AG10803 (cell line): ENCODE measurements at places on chromosomes 16 and 17.
A peak's percentile ranks its signal among the peaks of the same experiment; 100 is the strongest.

DNA sequence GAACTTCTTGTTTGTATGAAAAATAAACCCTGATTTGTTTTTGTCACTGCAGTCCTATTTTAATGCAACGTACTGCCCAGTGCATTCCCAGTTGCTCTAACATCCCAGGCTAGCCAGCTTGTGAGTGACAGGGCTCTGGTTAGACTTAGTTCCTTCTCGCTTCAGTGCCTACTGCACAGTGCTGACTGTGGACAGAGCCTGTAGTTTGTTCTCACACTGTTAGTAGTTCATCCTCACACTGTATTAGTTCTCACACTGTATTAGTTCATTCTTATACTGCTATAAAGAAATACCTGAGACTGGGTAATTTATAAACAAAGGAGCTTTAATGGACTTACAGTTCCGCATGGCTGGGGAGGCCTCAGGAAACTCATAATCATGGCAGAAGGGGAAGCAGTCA lies 116.6 kb upstream of the SALL1 start:
- no peak for DNase-seq

DNA sequence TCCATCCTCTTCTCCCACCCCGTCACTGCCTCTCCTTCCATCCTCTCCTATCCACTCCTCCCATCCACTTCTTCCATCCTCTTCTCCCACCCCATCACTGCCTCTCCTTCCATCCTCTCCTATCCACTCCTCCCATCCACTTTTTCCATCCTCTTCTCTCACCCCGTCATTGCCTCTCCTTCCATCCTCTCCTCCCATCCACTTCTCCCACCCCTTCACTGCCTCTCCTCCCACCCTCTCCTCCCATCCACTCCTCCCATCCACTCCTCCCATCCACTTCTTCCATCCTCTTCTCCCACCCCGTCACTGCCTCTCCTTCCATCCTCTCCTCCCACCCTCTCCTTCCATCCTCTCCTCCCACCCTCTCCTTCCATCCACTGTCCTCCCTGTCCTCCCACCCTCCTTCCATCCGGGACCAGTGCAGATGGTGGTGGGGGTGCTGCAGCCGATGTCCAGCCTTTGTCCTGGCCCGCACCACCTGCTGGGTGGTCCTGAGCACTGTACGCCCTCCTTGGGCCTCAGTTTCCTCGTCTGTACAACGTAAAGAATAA lies 1.1 kb downstream of the WFIKKN1 start:
- no peak for DNase-seq

DNA sequence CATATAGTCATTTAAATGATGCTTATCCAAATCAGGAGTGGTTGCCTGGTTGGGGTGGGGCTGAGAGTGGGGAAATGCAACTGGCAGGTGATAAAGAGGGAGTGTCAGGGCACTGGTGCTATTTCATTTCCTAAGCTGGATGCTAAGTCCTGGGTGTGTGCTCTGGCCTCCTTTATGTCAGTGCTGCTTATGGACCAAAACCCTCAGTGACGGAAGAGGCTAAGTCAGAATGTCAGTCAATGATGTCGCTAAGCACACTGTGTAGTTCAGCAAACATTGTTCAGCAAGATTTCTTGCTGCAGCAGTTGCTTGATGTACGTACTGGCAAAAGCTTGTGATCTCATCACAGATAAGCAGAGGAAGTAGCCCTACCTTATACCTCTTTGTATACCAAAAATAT lies 16.4 kb upstream of the FLCN start:
- DNase-seq, result no peak

DNA sequence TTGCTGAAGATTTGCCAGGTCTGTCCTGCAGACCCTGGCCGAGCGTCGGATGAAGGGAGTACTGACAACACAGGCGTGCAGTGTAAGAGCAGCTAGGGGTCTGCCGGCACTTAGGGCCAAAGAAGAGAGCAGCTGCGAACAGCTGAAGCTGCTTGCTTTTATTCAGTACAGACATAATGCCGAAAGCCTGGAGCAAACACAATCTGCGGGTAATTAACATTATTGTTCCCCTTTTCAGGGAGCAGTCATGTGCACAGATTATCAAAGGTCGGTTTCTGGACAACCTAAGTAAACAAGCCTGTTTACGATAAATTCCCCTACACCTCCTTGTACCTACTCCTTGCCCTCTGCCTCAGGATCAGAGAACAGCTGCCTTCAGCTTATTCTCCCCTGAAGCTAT lies 12.0 kb upstream of the KRT23 start:
- no peak for DNase-seq

DNA sequence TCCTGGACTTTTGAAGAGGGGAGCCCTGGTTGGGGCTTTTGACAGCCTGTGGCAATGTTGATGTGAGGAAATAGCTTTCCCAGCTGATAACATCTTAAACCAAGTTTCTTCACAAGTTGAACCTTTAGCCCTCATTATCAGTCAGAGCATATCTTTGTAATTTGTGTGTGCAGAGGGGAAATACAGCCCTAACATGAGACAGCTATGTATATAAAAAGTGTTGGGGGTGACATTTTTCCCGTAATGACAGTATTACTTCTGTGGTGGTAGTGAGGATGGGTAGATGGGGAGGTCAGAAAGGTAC lies 221.1 kb downstream of the FTO start:
- DNase-seq, result no peak

- no peak for DNase-seq
Measured at GRCh38 chr17:40105861-40106759, 5.7 kb upstream of the NR1D1 start.

- DNase-seq, result peak; percentile 98
Measured at GRCh38 chr17:56699186-56699894, 105.8 kb downstream of the NOG start.

DNA sequence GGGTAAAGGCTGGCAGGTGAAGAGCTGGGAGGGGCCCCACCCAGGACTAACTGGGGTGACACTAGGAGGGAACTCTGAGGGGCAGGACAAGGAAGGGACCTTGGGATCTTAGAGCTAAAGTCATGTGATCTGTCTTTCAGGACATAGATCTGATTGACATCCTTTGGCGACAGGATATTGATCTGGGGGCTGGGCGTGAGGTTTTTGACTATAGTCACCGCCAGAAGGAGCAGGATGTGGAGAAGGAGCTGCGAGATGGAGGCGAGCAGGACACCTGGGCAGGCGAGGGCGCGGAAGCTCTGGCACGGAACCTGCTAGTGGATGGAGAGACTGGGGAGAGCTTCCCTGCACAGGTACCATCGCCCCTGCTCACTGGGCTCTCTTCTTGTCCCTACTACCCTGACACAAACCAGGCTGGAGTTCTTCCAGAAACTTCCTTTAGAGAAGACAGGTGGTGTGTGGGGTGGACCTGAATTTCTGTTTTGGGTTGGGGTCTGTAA lies 8.1 kb downstream of the NFE2L1 start:
- DNase-seq, result no peak

- no peak for DNase-seq
Measured at GRCh38 chr17:43025290-43025657, 243 bp downstream of the RND2 start.

DNA sequence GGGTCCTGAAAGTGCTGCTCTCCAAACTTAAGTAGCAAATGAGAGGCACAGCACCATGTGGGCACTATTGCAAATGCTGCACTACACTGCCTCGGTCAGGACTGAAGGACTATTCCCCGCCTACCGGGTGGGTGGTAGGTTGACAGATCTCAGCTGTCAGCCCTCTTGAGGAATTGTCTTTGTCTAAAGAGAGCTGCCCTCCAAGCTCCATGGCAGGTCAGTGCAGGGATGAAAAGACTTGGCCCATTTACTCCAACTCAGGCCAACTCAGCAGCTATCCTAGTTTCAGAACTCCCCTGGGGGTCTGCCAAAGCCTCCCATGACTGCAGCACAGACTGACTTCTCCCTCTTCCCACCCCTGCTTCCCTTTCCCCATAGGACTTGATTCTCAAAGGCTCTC lies 3.4 kb upstream of the PDZD9 start:
- no peak for DNase-seq

DNA sequence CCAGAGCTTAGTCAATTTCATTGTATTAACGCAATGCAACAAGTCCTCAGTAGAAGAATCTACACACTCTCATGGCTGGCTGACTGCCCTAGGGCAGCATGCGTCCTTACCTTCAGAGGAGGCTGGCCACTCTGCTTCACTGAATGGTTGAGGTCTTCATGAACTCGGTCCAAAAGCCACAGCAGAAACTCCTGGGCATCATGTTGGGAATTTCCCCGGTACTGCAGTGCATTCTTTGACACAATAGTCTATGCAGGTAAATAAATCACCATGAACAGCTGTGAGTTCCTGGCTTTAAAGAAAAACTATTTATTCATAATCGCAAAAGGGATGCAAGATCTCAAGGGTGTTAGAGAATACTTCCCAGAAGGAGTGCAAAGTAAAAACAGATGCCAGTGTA lies 41.3 kb downstream of the USP31 start:
- peak; percentile 18 for DNase-seq

- peak; percentile 87 for DNase-seq
Measured at GRCh38 chr17:77371117-77371887, 230.5 kb downstream of the SEC14L1 start.

GRCh38 chr16:28596840-28597691 lies at the start of gene SULT1A2:
SULT1A2 (minus strand) TSS chr16:28597050; CDS start chr16:28595930, 1,120 bp downstream.
- no peak for DNase-seq

DNA sequence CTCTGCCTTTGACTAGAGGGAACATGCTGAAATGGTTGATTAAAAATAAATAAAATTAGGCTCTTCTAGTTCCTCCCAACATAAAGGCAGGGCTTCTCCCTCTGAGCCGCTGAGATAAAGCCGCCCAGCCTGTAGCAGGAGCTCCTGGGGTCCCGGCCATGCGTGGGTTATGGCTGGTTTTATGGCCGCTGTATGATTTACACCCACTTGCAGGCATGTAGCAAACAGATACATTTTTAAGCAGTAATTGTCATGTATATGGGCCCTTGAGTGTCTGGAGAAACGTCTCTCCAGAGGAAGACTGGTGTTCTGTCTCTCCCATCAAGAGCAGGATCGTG lies 201.0 kb upstream of the TNRC6C start:
- no peak for DNase-seq

DNA sequence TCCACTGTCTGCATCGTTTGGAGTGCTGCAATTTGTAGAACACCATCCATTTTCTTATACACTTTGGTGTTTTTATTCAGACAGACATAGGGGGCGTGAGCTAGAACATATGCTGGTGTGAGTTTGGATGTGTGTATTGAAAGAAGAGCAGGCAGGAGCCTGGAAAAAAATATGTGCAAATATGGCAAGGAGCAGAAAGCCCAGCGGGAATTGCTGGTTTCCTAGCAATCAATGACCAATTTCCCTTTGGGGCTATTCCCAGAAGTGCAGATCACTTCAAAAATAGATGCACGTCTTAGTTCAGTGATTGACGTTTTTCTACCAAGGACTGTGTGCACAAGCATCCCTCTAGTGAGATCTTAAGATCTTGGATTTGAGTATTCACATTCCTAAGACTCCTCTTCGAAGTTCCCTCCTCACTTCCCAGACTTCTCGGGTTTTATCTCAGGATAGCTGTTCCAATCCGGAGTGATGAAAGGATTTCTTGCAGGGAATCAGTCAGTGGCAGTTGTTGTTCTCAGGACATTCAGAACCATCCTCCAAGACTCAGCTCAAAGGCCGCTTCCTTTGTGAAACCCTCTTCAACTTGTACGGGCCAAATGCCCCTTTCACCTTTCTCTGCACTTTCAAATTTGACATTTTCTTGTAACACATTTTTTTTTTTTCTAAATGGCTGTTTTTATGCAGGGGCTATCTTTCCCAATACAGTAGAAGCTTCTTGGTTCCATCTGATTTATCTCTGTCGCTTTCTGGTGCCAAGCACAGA lies 268.7 kb upstream of the ASIC2 start:
- DNase-seq, result no peak

DNA sequence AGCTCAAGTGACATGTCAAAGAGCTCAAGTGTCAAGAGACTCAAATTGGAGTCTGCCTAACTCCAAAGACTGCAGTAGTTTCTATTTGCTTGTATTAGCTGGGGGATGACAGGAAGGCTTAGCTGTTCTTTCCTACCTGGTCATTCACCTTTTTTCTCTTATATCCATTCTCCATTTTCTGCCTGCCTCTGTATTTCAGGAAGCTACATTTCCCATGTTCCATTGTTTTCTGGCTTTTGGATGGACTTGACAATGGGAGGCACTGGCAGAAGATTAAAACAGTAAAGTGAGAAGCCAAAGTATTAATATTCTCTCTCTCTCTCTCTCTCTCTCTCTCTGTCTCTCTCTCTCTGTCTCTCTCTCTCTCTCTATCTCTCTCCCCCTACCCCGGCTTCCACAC lies 135.7 kb upstream of the ADAMTS18 start:
- DNase-seq, result no peak

DNA sequence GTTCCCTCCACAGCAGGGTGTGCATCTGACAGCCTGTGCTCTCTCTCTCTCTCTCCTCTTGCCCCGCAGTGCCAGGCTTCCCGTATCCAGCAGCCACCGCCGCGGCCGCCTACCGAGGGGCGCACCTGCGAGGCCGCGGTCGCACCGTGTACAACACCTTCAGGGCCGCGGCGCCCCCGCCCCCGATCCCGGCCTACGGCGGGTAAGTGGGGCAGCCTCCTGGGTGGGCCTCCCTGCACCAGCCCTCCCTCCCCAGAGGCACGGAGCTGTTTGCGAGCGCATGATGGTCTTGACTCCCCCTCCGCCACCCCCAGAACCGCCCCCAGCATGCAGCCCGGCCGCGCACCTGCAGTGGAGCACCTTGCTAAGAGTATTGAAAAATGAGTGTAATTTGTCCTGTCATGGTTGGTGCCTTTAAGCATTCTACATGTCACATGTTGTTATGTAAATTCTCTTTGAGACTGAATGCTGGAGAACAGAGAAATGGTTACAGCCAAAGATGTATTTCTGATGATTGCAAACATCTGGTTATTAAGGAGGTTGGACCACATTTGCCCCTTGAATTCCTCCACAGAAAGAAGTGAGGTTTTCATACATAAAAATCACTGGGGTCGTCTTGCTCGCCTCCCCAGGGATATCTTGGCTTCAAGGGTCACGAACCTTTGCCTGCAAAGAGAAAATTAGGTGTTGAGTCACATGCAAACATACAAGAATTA lies 321.3 kb downstream of the RBFOX1 start:
- no peak for DNase-seq

DNA sequence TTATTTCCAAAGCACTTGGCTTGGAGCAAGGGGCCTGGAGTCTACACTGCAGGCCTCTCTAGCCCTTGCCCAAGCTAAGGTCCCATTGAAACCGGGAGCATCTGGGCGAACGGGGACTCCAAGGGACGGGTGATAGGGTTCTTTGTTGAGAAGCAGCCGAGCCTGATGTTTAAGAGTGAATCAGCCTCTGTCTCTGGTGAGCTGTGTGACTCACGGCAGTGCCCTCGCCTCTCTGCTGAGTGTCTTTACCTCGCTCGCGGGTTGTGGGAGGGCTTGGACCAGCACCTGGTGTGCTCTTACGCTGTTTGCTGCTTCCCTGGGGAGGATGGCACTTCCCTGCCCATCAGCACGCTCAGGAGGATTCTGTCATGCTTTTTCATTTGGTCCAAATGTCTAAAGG lies 1.3 kb downstream of the HGS start:
- peak; percentile 58 for DNase-seq

- DNase-seq, result no peak
Measured at GRCh38 chr17:45425984-45426413, 6.7 kb downstream of the ARHGAP27 start.

GRCh38 chr16:68022278-68022727 lies 729 bp downstream of the DDX28 start:
- no peak for DNase-seq

- no peak for DNase-seq
Measured at GRCh38 chr17:28985950-28986713, 19.7 kb downstream of the SEZ6 start.
